Fibroblast of pulmonary artery (primary cell): ENCODE measurements at places on chromosomes 3 and 15.

DNA sequence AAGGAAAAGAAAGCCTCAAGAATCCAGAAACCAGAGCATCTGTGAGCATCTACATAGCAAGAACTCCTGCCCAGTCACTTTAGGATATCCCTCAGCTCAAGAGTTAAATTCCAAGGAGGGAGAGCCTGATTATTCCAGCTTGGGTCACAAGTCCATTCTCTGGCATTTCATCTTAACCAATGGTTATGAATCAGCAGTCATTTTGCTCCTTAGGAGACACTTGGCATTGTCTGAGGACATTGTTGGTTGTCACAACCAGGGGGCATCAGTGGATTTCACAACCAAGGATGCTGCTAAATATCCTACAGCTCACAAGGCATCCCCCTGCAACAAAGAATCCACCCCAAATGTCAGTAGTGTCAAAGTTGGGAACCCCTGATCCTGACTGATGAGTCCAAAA lies 51.0 kb upstream of the LMCD1 start:
- DNase-seq, result peak; percentile 16

- no peak for DNase-seq
Measured at GRCh38 chr3:44504566-44504965, 27.1 kb upstream of the ZNF445 start.

GRCh38 chr15:35673093-35673684 lies 127.2 kb upstream of the DPH6 start:
- DNase-seq, result peak; percentile 52

GRCh38 chr15:48672206-48672605 lies 26.7 kb upstream of the FBN1 start:
- no peak for DNase-seq

DNA sequence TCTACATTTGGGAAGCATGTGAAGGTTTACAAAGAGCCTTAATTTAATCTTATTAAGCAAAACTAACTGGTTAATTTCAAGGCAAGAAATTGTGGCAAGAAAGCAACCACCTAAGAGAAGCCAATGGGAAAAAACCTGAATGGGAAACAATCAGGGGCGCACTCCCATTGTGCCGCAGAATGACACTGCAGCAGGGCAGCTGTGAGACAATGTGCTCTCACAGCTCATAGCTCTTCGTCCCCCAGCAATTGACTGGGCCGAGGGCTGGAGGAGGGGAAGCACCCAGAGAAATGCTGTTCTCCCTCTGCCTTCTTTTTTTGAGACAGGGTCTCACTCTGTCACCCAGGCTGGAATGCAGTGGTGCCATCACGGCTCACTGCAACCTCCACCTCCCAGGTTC lies 93.3 kb upstream of the RAD18 start:
- no peak for DNase-seq

DNA sequence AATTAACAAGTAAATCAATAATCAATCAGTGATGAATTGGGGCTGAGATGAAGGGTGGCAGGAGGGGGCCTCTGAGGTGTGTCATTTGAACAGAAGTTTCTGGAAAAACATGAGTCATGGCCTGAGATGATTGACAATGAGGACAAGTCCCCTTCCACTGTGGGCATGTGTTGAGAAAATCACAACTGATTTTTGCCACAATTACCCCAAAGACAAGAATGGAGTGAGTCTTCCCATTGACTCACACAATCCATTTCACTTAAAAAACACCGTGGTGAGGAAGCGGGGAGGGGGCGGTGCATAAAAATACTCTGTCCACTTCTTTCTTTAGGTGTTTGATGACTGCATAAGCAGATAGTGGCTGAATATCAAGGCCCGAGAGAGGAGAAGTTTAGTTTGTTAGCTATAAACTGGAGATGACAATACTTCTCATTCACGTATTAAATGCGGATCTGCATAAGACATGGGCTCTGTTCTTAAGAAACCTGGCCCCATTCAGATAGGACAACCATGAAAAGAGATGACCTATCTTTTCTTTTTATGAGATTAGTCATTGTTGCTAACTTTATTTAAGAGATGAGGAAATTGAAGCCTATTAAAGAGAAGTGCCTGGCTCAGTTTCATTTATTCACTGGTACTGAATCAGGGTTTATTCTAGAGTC lies 34.7 kb downstream of the SHC4 start:
- DNase-seq, result no peak

- DNase-seq, result no peak
Measured at GRCh38 chr3:28951772-28952556, 328.9 kb upstream of the RBMS3 start.

- no peak for DNase-seq
Measured at GRCh38 chr15:76566276-76566675, 229.7 kb downstream of the ISL2 start.

DNA sequence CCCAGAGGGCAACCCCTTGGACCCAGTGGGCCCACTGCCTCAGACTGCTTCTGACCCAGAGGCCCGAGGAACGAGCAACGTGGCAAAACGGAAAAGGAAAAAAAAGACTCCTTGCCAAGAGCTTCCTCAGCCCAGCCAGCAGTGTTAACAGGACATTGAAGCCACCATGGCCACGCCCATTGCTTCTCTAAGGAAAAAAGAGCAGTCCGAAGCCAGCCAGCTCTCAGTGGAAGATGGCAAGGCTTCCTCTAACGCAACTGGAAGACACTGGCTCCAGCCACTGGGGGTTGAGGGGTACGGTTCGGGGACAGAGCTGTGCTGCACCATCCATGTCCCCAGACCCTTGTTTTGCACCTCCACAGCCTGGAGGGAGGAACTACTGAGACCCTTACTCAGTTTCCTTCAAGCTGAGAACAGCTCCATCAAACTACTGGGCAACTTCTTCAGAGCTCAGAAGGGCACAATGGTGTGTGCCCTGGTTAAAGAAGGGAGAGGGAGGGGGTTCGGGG lies 10.7 kb downstream of the BMF start:
- DNase-seq, result no peak

- DNase-seq, result no peak
Measured at GRCh38 chr3:134644731-134645514, 5.9 kb downstream of the KY start.

DNA sequence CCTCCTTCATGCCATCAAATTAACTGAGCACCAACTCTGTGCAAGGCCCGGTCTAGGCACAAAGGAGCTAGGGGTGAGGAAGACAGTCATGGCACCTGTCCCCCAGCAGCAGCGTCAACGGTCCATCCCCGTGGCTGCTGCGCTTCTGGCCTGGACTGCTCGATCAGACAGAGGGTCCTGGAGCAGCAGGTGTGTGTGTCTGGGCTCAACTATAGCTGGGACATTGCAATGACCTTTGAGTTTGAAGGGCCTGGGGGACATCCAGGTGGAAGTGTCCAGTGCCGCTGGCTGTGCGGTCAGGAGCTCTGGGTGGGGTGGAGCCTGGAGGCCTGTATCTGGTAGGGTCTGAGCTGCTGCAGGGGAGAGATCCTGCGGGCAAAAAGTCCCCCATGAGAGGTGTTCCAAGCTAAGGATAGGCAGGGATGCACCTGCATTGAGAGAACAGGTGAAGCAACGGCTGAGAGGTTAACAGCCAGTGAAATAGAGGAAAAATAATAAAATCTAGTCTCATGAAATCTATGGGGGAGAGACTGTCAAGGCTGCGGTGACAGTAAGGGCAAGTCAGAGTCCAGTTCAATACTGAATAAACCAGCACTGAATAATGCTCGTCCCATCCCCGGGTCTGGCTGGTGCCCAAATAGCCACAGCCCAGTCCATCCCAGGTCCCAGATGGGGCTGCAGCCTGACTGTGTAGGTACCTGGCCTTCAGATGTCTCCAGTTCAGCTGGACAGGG lies 25.4 kb upstream of the SLC41A3 start:
- DNase-seq, result no peak

DNA sequence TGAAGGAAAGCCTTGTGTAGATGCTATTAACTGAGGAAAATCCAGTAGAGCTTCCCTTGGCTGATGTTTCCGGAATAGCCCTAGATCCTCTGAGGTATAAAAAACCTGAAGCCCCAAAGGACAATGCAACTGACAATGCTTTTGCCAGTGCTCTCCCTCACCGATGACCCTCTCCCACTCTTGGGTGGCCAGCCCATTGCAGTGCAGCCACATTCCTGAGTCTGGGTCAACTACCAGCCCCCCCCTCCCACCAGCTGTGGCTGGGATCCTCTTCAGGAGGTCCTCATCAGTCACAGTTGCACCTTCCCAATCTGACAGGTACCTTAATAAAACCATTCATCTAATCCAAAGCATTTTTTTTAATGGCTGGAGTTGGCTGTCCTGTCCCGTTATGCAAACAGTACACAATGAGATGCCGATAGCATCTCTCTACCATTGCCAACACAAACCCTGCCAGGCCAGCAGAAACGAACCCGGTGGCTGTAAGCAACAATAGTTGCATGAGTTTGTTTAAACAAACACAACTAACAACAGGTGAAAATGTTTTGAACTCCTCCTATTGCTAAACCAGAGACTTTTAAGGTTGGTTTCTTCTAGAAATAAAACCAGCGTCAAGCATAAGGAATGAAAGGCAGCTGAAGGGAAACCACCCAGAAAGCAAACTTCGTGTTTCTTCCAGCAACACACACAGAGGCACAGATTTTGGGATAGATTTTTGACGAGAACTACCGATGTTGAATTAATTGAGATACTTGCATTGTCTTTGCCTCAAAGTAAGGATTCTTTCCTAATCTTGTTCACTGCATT lies 128.3 kb upstream of the ARHGEF3 start:
- no peak for DNase-seq

DNA sequence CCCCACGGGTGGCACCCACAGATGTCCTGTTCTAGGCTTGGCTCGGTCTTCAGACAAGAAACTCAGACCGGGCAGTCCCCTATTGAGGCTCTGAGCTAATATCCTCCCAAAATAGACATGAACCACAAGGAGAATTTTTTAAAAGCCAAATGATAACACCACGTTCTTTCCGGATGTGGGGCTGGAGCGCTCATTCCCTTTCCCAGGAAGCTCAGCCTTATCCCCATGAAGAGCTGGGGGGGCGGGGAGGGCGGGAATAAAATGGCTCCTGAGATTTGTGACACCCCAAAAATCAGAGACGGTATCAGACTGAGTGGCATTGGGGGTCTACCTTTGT lies 1.1 kb downstream of the SLC6A1 start:
- no peak for DNase-seq

GRCh38 chr15:70060993-70061305 lies 36.8 kb downstream of the TLE3 start:
- DNase-seq, result peak; percentile 35

- no peak for DNase-seq
Measured at GRCh38 chr15:25947323-25948314, 84.5 kb upstream of the ATP10A start.

- DNase-seq, result no peak
Measured at GRCh38 chr3:51684971-51685751, 14.1 kb downstream of the TEX264 start.

DNA sequence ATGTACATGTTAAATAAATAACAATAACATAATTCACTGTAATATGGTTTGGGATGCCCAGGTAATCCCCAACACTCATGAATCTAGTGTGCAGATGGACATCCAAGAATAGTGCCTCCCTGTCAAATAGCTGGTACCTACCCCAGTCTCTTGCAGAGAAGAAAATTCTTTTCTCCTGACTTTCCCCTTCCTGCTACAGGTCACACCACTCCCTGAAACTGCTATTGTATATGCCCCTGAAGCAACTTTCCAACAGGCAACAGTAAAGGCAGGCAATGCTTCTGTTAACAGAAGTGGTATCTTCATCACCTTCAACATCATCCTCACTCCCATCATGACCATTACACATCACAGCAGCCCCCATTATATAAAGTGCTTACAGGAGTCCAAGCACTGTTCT lies 431.6 kb downstream of the MAGI1 start:
- no peak for DNase-seq
